GM03348 (cell line): ENCODE measurements at places on chromosomes 2 and 18.

GRCh38 chr2:237693291-237693994, 66.1 kb downstream of the LRRFIP1 start:
- DNase-seq: no peak

GRCh38 chr2:44550561-44550960, 188.8 kb downstream of the CAMKMT start:
- no peak for DNase-seq

DNA sequence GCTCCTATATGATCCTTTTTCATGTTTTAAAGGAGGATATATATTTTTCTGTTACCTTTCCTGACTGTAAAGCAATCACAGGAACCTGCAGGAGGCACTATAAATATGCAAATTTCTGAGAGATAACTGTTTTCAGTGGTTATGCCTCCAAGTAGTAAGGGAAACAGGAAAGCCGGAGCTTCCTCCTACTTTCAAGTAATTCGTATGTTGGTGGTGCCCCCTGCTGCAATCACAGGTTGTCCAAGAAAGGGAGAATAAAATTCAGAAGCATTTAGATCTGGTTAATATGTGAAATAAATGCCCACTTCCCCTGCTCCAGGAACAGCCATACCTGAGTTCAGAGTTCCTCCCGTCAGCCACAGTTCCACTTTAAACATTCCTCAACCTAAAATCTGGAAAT, 12.0 kb upstream of the BCL11A start:
- DNase-seq: no peak

DNA sequence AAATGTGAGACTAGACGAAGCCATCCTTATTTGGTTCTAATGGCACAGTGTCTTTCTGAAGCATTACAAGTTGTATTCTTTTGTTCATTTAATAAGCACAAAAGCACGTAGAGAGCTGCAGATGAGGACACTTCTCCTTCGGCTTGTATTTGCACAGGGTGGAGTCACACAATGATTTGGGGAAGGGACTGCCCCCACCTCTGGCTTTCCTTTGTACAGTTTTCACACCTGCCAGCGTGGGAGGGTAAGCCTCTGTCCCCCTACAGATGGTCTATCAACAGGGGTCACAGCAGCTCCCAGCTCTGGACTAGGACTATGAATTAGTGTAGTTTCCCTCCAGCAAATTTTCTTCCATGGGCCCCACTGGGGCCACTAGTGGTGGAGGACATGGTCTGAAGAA, 108.2 kb upstream of the KLHL14 start:
- no peak for DNase-seq

DNA sequence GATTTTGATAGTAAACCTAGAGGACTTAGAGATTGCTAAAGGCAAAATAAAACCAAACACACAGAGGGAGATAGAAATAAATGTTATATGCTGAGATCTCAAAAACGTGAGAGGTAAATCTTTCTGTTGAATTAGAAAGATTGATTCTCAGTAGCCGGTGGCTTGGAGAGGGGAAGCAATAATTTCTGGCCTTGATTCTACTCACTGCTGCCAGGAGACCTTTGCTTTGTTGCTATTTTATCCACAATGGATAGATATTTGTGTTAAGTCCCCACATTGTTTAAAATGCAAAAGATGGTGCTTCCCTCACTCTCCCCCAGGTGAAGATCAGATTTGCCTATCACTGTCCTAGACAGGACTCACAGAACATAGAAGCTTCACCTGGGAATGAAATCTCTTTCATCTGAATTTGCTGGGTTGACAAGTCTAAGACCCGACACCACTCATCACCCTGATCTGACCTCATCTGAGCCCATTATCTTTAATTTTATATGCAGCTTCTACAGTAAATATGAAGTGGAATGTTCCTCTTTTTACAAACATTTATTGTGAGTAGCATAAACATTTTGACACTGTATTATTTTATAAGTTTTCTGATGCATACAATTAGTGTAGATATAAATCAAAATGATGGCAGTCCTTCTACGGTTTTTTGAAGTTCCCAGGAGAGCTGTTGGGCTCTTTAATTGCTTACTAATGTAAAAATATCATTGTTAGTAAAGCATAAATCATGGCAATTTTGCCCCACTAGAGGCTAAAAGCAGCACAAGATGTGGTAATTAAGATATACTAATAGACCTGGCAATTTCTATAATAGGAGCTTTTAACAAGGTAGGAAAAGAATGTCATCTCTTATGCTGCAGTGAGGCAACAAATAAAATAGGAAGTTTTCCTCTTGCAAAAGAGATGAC, 149.7 kb downstream of the DCC start:
- DNase-seq: no peak

DNA sequence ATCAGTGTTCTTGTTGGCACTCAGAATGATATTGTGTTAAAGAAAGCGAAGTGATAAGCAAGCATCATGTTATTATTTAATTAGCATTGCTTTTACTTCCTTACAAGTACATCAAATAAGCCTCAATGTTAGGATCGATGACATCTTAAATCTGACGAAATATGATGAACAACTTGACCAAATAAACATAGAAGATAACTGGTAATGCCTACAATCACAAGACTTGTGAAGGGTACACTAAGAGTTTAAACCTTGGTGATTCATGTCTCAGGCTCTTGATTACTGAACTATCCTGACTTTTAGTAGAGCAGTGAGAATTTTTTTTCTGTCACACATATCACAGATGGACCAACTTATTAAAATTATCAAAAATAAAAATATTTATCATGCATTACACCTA, 500.8 kb upstream of the ZEB2 start:
- no peak for DNase-seq

DNA sequence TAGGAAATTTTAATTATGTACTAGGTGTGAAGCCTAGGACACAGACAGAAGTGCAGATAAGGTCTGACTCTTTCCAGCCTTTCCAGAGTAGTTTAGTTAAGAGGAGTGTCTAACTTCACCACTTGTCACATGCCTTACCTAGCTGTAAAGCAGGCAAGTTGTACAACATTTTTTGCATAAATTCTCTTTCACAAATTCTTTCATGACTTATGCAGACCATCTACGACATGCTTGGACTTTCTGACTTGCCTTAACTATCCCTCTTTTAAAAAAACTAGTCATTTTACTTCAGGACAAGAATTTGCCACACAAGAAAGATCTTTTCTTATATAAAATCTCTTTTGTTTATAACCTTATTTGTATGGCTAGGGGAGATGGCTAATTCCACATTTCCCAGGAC, 1273.6 kb upstream of the SLC39A10 start:
- DNase-seq: no peak

- peak; percentile 85 for DNase-seq
Measured at GRCh38 chr2:24382363-24383073, 22.2 kb upstream of the ITSN2 start.

GRCh38 chr18:75063196-75063595, 145.7 kb downstream of the PTGR3 start:
- DNase-seq: no peak

DNA sequence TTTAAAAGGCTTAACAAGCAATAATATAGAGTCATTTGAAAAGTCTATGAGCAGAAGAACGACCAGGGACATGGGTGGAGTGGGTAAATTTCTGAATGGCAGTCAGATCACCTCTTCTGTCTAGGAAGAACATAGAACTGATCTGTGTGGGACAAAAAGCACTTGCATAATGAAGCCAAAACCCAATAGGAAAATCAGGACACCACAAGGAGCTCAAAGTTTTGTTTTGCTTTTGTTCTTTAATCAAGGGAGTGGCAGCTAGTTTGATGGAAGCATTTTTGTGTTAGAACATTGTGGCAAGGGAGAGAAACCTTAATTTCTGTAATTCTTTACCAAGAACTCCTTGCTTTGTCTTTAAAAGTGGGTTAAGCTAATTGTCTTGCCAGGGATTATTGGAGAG, 240.2 kb upstream of the TANK start:
- DNase-seq: no peak

DNA sequence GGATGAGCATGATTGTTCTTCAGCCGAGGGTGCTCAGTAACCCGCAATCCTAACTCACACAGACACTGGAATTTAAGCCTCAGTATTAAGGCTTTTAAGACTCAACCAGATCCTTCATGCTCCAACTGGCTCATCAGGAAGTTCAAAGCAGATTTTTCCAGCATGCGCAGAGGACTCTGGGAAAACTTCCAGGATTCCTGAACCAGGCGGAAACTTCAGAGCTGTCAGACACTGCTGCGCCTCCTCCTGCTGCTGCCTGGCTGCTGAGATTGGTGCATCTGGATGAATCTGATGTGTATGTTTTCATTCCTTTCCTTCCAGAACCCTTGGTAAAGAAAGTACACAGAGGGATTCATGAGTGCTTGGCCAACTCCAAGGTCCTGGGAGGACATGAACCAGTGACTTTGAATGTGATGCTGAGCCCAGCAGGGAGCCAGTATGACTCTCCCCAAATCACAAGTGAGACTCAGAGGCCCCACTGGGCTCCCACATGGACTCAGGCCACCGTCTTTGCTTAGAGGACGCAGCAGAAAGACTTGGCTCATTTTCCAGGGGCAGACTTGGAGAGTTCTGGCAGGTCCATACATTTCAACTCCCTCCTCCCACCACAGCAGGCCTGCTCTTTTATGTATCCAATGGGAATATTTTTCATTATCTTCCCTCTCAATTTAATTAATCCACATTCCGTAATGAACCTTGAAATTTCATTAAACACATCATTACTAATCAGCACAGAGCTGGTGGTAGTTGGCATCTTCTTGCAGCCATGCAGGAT, 143.5 kb upstream of the HDAC4 start:
- DNase-seq: peak; percentile 41

- DNase-seq: no peak
Measured at GRCh38 chr2:162368494-162368893, 24.6 kb downstream of the GCA start.
